HuH-7.5 (cell line): ENCODE measurements at places on chromosomes 2 and 18.

- DNase-seq = no peak
Measured at GRCh38 chr18:22188559-22189267, 19.3 kb downstream of the GATA6 start.

- DNase-seq = no peak
Measured at GRCh38 chr2:95001051-95001562, 24.4 kb upstream of the MAL start.

DNA sequence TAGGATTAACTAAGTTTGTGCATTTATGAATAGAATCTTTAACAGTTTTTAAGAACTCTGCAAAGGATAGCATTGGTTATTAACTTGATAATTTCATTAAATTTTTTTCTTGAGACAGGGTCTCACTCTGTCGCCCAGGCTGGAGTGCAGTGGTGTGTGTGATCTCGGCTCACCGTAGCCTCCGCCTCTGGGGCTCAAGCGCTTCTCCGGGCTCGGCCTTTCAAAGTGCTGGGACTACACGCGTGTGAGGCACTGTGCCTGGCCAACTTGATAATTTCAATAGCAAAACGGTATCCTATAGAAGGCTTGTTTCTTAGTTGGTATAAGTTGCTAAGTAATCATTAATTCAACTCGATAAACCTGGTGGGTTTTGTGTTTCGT is 38.0 kb downstream of the ADNP2 start:
- no peak for DNase-seq

DNA sequence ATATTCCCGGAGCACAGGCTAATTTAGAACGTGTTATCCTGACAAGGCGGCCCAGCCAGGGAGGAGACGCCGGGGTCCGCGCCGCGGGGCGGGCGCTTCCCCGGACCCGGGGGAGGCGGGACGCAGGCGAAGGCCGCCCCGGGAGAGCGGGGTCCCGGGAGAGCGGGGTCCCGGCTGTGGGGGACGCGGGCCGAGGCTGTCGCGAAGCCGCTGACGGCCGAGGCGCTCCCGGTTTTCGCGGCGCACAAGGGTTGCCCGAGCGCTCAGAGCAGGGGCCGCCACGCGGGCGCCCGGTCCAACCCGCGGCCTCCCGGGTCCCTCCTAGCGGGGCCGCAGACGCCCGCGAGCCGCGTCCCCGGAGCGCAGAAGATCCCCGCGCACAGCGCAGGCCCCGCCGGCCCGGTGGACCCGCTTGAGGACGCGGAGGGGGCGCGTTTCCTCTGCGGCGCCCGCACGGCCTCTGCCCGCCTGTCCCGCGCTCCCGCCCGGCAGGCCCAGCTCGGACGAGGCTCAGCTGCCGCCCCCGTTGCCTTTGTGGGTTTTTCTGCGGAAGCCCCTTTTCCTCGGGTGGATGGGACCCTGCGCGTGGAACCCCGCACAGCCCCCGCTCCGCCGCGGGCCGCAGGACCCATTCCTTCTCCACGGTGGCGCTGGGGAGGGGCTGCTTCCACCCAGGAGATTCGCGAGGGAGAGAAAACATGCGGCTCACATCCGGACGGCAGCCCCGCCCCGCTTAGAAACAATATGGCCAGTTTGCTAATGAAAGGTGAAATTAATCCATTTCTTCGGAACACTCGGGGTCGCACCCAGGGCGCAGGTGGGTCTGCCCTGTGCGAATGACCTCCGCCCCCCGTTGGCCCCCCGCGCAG is 9.6 kb upstream of the KCNG2 start:
- DNase-seq = no peak

DNA sequence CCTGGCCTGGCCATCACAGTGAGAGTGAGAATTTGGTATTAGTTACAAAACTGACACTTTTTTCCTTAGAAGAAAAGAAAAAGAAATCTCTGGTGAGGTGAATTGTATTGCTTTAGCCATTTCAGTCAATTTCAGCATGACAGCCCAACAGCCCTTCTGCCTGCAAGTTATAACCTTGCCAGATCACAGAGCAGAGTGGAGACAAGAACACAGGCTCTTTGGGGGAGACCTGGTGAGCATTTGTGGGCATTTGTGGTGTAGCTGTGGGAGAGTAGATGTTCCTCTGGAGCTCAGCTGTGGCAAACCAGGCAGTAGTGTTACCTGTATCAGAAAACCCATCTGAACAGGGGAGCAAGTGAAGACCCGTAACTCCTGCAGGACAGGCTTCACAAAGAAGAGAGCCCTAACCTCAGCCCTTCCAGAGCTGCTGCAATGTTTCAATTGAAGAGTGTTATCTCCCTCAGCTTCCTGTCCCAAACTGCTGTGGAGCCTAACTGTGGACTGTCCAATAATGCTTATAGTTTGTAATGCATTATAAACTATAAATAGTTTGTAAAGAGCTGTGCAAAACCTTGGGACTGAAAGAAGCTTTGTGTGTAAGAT is 22.8 kb upstream of the DLX1 start:
- no peak for DNase-seq

DNA sequence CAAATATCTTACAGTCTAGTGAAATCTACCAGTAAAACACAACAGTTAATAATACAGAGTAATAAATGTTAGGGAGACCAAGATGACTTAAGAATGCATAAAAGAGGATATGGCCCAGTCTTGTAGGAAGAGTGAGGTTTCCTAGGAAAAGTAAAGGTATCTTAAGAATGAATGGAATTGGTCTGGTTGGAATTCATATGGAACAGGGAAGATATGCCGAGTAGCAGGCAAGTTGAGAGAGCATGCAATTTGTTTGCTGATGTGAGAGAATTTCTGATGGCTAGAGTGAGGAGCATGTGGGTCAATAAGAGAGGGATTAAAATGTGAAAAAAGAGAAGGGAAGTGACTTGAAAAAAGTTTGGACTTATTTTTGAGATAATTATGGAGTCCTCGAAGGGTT is 512.9 kb upstream of the ZEB2 start:
- no peak for DNase-seq

- no peak for DNase-seq
Measured at GRCh38 chr18:56853961-56854360, 202.8 kb downstream of the WDR7 start.

DNA sequence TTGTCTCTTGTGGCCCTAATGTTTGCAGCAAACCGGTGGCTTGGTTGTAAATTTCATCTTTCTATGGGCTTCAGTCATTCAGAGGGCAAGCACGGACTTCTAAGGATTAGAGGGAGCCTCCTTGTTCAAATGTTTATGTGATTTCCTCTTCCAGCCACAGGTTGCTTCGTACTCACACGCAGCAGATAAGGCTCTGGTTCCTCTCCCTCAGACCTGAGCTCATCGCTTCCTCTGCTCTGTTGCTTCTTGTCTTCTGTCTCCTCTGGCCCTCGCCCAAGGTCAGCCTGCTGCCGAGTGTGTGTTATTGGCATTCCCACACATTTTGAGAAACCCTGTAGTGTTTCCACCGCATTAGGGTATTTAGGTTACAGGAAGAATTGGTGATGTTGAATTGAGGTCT is 44.0 kb downstream of the MYL12B start:
- no peak for DNase-seq

DNA sequence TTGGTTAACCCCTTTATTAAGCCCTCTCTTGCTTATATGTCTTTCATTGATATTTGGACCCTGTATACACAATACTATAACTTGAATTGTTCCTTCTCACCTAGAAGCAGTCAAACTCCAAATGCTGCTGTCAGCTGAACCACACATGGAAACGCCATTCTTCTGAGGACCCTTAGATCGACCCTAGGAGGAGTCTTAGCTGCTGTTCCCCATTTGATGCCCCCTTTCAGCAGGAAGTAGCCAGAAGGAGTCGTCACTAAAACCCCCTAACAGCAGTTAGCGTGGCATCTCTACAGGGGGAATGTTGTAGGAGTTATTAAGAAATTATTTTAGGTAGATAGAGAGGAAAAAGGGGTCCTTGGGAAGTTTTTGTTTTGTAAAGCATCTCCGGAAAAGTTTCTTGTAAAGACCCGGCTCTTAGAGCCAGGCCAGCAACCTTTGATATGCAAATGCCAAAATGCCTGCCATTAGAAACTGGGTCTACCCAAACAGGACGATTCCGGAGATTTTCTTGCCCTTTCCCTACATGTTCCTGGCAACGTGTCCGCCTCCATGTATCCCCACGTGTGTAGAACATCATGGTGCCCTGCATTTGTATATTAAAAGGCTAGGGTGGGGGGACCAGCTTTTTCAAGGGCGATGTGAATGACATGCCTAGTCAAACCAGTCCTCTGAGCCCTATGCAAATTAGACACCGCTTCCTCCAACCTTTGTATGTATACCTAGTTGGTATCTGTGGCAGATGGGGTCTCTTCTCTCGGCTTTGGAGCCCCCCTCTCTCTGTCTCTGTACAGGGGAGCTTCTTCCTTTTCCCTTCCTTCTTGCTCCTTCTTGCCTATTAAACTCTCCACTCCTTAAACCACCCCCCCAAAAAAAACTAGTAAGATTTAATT is 638.4 kb upstream of the POU3F3 start:
- DNase-seq = no peak

DNA sequence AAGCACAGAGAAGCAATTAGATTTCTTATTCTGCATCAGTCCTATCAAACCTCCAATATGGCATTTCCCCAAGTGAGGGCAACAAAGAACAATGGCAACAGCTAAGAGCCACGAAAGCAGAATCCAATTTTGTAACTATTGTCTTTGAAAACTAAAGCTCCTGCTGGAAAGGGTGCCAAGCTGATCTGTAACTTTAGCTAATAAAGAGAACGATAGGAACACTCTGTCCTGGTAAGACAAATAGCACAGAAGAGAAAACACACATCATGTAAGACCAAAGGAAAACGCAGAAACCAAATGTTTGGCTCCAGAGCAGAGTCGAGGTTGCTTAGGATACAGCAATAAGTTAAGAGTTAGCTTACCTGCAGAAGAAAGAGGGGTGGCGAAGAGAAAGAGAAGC is 160.5 kb downstream of the STK39 start:
- no peak for DNase-seq

- no peak for DNase-seq
Measured at GRCh38 chr2:199933466-199933865, 21.8 kb downstream of the TYW5 start.

DNA sequence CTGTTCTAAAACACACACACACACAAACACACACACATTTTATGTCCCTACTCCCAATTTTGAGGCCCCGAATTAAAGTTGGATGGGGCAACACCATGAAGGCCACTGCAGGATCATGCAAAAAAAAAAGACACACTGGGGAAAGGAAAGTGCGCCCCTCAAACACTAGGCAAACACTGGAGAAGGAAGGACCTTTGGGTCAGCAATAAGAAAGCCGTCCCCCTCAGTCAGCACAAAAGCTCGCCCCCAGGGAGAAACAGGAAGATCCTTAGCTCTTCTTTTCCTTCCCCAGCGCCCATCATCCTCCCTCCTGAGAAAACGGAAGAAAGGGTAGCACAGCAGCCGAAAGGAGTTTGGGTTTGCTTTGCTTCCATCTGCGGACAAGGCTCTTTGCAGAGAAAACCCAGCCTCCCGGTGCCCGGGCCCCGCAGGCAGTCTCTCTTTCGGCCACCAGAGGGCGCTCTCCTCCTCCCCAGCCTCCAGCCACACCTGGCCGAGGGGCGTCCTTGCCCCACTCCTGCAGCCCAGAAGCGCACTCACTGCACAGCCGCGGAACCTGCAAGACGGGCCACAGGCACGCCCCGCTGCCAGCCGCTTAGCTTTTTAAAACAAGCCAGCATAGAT is 248.5 kb downstream of the CDH20 start:
- DNase-seq = peak; percentile 32

DNA sequence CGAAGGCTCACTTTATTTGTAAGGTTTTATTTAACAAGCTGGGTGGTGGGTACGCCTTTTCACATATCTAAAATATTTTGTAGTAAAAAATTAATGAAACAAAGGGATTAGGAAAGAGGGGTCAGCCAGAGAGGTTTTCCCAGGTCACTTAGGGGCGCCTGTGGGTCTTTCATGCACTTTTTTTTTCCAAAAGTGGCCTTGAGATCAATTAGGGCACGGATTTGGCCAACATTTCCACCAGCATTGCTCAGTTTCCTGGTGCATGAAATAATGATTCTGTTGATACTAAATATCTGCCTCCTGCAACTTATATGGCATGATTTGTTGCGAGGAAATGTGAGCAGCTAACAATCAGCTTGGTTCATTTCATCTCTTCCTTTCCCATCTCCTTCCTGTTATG is 67.6 kb upstream of the ZCCHC2 start:
- DNase-seq = no peak

GRCh38 chr2:200272320-200272719 is 34.2 kb upstream of the SPATS2L start:
- DNase-seq = no peak

GRCh38 chr18:32920796-32921787 is 148.3 kb upstream of the KLHL14 start:
- no peak for DNase-seq

DNA sequence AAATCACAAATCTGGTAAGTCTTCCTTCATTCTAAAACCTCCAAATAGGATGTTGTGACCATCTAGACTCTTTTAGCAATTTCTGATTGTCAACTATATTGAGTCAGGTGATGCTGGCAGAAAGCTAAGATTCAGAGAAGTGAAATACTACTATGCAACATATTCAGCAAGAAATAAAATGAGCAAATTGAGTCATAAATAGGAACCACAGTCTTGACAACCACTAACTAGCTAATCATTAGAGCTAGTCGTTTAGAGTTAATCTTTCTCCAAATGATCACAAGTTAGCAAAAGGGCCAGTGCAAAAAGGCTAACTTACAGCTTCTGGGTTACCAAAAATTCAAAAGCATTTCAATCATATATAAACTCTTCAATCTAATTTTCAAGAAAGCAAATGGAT is 54.5 kb downstream of the ROCK1 start:
- DNase-seq = no peak

GRCh38 chr2:98897746-98898145 is 38.3 kb downstream of the CRACDL start:
- DNase-seq = no peak

- DNase-seq = no peak
Measured at GRCh38 chr2:11930211-11930761, 183.9 kb downstream of the LPIN1 start.

GRCh38 chr2:156322686-156323231 is 9.8 kb downstream of the NR4A2 start:
- DNase-seq = no peak

GRCh38 chr2:229090225-229090624 is 180.9 kb downstream of the PID1 start:
- DNase-seq = no peak

DNA sequence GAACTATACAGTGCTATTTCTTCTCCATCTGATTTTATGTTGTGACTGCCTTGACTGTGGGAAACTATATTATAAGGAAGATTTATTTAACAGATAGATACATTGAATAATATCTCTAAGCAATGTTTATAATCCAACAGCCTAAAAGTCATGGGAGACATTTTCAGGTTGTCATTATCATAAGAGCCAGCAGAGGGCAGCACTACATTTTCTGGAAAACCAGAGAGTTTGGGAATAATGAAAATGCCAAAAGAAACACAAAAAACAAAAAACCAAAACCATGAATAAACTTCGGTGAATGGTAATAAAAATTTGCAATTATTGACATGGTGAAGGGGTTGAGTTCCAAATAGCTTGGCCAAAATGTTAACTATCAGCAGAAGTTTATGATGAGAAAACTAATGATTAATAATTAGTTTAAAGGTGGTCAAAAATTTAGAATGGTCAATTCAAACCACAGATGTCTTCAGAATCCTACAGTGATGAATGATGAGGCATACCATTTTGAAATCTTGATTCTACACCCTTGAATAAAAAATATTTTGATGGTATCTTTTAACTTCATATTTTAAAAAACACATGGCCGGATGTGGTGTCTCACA is 4.7 kb downstream of the EEF1B2 start:
- no peak for DNase-seq

- no peak for DNase-seq
Measured at GRCh38 chr2:120594856-120595685, 140.6 kb upstream of the GLI2 start.
